ENCODE measurements at places on chromosomes 1 and 21.

- DNase-seq, result no peak
These were observed 17.0 kb upstream of the IFI44L start for GRCh38 chr1:78603206-78603605.

DNA sequence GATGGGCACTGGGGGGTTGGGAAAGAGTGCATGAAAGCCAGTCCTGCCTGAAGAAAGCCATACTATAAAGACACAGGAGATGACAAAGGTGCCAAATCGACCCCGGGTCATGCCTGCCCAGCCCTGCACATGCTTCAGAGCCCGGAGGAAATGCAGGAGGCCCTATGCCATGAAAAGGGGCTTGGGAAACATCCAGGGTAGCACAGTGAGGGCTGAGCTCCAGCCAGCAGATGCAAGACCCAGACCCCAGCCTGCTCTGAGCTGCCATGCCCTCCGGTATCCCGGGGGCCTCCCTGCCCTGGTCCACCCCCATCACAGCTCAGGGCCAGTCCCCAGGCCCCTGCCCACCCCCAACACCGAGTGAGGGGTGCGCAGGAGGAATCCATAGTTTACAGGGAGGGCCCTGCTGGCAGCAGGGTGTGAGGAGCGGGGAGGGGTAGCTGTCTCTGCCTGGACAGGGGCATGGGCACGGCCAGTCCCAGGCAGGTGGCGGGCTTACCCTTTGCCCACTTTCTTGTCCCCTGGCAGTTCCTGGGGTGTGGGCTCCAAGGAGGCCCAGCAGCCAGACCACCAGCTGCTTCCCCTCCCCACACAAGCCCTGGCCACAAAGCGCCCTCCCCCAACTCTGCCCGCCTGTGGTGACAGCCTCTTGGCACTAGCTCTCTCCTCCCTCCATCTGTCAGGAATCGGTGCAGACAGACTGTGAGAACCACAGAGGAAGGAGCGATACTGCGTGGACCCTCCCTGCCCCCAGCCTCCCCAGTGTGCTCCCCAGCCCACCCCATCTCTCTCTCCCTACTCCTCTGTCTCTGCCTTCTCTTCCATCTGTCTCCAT is 16.8 kb downstream of the LRP8 start:
- no peak for DNase-seq

DNA sequence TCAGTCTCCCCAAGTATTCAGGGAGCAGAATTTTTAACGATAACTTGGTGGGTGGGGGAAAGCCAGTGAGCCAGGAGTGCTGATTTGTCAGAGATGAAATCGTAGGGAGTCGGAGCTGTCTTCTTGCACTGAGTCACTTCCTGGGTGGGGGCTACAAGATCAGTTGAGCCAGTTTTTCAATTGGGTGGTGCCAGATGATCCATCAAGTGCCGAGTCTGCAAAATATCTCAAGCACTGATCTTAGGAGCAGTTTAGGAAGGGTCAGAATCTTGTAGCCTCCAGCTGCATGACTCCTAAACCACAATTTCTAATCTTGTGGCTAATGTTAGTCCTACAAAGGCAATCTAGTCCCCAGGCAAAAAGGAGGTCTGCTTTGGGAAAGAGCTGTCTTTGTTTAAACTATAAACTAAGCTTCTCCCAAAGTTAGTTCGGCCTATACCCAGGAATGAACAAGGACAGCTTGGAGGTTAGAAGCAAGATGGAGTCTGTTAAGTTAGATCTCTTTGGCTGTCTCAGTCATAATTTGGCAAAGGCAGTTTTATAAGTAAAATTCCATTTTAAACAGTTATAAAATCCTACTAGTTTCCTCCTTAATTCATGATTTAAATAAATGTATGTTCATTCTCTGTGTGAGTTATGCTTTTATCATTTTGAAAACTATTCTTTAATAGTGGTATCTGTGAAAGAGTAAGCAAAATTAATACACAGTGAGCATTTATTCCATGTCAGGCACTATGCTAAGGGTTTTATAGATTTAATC is 51.7 kb downstream of the SLC16A1 start:
- DNase-seq, result no peak

GRCh38 chr1:16138772-16139221 is 17.1 kb downstream of the EPHA2 start:
- DNase-seq, result no peak

DNA sequence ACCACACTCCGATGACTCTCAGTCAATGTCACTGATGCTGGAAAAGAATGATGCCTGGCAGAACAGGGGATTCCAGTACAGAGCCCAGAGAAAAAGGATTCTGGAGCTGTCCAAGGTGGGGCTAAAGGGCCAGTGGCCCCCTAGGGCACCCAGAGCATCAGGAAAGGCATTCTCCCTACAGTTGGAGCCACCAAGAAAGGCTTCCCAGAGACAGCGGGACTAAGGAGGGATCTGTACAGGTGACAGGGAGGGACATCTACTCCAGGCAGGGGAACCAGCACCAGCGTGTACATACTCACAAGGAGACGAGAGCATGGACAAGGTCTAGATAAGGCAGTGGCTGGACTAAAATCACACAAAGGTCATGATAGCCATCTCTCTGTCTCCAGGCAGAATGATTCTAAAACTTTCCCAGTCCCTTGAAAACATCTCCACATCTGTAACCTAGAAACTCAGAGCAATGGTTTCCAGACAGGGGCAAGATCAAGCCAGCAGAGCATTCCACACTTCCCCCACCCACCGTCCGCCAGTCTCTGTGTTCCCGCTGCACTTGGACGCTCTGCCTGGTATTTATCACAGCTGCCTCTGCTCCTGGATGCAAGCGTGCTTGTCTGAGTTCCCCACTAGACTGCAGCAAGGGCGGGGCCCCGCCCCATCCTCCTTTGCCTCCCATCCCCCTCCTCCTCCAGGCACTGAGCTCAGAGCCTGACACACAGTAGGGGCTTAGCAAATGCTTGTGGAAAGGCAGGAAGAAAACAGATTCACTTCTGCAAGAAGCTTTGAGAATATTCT is 111.6 kb upstream of the ZC3H12A start:
- DNase-seq, result no peak

GRCh38 chr1:23553231-23554126 is 5.8 kb downstream of the ID3 start:
- no peak for DNase-seq
